ENCODE measurements at places on chromosomes 3 and 15.
A peak's percentile ranks its signal among the peaks of the same experiment; 100 is the strongest.

- no peak for DNase-seq
Observed at GRCh38 chr15:40838756-40839155, 5.1 kb upstream of the SPINT1 start.

GRCh38 chr15:95302206-95302605, 1028.3 kb upstream of the NR2F2 start:
- no peak for DNase-seq

DNA sequence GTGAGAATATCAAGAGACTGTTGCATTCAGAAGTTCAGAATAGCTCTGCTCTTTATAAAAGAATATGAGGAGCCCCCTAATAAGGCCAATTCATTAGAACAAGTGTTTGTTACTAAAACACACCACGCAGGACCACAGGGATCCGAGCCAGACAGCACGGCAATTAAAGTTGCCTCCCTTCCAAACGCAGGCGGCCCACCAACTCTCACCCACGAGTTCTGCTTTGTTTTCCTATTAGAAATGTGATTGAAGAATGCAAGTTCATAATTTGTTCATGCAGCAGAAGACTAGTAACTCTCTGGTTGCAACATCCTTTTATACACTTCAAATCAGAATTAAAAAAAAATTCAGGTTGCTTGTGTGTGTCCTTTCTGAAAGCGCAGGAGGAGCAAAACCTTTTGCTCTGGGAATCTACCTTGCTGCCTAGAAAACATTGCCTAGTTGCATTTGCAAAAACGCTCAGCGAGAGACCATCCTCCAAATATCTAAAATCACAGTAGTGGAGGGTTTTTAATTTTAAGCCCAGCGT, 1044.1 kb upstream of the NR2F2 start:
- no peak for DNase-seq

DNA sequence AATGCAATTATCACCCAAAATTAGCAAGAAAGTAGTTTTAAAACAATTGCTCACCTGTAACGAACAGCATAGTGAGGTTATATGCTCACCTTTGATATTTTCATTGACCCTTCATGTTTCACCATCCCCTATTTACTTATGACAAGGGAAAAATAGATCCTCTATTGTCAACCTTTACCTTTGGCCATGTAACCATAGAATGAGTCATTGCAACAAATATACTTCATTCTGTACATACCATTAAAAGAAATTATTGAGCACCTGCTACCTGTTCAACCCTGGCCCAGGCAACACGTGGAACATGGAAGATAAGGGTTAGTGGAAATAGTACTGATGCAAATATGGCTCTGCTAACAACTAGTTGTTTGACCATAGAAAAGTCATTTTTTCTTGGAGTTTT, 20.2 kb downstream of the LSAMP start:
- peak; percentile 13 for DNase-seq

GRCh38 chr3:14353502-14353901, 48.9 kb upstream of the SLC6A6 start:
- no peak for DNase-seq

GRCh38 chr3:170741756-170742529, 128.1 kb downstream of the RPL22L1 start:
- DNase-seq = no peak

- DNase-seq = no peak
Observed at GRCh38 chr3:55623786-55624185, 136.7 kb upstream of the WNT5A start.

DNA sequence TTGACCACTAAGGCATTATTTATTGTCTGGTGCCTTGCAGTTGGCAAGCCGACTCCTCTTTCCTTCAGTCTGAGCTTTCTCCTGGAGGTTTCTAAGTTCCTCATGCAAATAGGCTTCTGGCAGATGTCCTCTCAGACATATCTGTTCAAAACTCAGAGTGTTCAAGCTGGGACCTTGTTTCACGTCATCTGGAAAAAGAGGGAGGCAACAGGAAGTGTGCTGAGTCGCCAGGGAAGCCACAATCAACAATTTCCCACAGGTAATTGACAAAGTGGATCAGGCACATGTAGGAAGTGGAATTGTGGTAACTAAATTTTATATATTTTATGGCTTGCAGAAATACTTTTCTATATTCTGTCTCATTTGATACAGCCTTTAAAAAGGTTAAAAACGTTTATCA, 14.6 kb downstream of the SCG5 start:
- no peak for DNase-seq

- no peak for DNase-seq
Observed at GRCh38 chr3:179880868-179881267, 155.9 kb downstream of the PEX5L start.

DNA sequence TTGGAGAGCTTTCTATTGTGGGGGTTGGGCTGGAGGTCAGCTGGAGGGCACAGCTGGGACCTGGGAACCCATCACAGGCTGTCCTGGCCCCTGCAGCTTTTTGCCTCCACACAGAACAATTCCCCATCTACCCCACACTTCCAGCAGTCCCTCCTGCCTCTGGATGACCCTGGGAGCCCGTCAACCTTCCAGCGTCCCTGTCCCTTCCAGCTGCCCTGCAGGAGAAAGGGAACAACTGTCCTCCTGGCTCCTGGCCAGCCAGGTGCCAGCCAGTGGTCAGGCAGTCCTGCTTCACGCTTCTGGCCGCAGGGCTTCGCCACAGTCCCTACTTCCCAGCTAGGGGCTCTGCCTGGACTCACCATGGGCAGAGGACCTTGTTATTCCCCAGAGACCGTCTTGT, 27.2 kb downstream of the LINGO1 start:
- DNase-seq = no peak

GRCh38 chr3:71956716-71957115, 171.8 kb upstream of the PROK2 start:
- no peak for DNase-seq

GRCh38 chr3:81503026-81503425, 258.4 kb downstream of the GBE1 start:
- no peak for DNase-seq

- peak; percentile 52 for DNase-seq
Observed at GRCh38 chr15:88621789-88622604, 857 bp downstream of the AEN start.

DNA sequence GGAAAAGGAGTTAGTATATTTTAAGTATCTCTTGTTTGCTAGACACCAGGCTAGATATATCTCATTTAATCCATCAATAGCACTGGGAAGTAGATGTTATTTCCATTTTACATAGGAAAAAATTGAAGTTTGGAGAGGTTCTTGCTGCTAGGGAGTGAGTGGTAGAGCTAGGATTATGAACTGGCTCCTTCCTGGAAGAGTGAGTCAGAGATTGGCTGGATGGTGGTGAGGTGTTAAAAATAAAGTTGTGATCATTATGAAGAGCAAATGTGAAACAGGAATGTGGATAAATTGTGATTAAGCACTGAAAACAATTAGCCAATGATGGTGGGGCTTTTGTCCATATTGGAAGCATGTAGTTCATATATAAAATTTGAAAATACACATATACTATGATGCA, 234.2 kb downstream of the WNT5A start:
- no peak for DNase-seq

- DNase-seq = peak; percentile 80
Observed at GRCh38 chr15:69478259-69478781, 25.7 kb downstream of the RPLP1 start.

GRCh38 chr3:172329070-172329469, 119.2 kb downstream of the GHSR start:
- no peak for DNase-seq

DNA sequence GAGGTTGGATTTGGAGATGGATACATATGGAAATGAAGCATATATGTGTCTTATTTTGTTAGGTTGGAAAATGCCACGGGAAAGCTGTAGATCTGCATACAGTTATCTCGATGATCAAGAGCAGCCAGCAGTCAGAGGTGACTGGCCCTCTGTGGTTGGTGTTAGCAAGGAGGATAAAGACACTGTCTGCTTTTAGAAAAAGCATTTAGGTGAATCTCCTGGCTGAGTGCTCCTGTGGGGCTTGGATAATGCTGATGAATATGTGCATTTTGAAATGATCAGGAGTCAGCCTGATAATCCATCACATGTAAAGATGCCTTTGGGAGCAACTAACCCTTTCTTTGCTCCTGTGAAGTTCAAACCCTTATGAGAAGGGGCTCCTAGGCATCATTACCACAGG, 24.9 kb upstream of the GLCE start:
- no peak for DNase-seq

DNA sequence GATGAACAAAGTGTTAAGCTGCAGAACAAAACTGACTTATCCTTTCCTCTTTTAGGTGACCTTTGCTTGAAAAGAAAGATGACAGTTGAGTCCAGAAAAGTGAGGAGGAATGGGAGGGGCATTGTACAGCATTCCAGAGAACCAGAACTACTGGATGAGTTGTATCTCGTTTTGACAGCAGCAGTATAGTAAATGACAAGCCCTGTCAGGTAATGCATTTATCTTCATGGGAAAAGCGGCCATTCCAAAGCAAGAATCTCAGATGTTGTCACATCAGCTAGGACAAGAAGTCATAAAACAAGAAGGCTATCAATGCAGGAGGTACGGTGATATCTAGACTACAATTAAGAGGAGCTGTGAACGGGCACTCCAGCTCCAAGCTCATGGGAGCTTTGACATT, 421.5 kb downstream of the MAGI1 start:
- DNase-seq = no peak

DNA sequence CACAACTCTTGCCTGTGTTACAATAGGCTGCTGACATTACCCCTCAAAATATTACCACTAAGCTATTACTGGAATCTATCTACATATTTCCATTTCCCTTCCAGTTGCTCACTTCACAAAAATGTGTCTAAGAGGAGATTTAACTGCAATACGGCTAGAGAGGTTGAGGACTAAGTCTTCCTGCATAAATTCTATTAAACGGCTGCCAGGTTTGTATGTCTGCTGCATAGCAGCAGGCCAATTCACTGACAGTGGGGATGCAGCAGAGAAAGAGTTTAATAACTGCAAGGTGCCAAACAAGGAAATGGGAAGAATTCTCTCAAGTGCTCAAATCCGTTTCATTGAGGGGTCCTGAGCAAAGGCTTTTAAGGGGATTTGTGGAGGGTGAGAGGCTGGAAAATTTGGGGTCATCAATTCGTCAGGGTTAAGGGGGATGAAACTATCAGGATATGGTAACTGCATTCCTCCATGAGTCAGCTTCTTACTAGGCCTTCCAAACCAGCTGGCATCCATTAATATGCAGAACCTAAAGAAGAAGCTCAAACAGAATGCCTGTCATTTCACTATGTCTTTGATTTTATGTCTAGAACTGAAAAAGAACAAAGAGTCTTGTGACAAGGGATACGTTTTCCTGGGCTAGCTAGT, 675.6 kb downstream of the TBL1XR1 start:
- no peak for DNase-seq

DNA sequence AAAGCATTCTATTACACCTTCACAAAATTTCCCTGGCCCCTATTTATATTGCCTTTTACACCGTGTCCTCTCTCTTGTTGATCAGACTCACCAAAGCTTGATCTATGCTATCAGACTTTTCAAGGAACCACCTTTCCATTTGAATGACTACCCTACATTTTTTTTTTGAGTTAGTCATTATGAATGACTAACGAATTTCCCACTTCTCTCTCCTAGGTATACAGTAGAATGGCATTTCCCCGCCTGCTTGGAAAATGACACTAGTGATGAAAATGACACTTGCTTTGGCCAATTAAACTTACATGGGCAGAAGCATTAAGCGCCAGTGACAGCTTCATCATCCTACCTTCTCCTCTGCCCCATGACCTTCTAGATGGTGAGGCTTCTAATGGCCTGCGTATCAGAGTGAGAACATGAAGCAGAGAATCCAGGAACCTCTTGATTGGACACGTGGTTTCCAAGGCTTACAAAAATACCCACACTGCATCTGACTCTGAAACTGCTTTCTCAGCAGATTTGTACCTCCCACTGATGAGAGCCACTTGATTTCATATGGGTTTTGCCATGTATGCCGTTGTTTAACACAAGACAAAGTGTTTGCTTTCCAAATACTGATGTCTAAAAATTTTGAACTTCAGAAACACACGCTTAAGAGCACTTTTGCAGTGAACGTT, 370.5 kb downstream of the CTNNB1 start:
- no peak for DNase-seq

DNA sequence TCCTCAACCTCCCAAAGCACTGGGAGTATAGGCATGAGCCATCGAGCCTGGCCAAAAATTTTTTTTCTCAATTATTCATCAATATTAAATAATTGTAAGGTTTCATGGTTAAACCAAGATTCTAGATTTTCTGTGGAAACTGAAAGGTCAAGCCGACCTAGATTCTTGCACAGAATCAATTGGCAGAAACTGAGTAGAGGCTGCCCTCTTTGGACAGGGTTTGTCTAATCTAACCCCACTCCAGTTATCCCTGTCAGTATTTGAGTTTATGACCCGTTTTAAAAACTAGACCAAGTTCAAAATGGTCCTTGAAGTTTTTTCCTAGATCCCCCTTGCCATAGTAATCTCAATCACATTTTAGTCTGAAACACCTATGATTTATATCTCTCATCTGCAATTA, 8.6 kb upstream of the ADAM10 start:
- DNase-seq = no peak

DNA sequence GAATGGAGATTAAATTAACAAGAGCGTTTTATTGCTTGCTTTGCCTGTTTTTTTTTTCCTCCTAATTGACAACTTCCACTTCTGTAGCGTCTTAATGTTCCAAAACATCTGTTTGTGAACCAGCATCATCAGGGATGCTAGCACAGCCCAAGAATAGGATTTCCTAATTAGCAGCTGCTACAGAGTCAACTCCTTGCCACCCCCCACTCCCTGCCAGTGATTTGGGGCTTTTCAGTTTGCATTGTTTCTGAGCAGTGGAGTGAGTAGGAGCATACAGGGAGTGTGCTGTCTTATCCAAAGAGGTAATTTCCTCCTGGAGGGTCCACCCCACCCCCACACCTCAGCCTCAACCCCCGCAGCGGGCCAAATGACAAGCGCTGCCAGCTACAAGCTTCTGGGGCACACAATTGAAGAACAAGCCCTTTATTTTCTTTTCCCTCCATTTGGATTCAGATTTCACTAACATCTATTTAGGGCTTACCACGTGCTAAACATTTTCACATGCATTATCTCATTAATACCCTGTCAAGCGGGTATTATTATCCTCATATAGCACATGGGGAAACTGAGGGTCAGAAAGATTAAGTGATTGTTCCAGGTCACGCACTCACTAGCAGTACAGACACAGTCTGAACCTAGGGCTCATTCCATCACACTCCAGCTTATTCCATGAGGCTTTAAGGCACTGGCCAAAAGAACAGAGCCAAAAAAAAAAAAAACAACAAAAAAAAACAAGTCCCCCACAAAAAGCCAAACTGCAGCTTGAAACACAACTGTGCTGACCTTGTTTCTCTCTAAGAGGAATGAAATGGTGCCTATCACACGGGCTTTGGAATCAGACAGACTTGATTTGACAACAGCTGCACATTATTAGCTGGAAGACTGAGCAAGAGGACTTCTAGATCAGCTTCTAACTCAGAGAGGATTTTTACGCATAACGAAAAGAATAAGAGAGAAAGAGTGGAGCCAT, 16.4 kb downstream of the HEG1 start:
- no peak for DNase-seq

- no peak for DNase-seq
Observed at GRCh38 chr3:137217733-137218132, 259.9 kb downstream of the IL20RB start.

- no peak for DNase-seq
Observed at GRCh38 chr3:36132214-36132613, 248.1 kb upstream of the STAC start.

- DNase-seq = no peak
Observed at GRCh38 chr15:75037685-75038084, 14.3 kb downstream of the PPCDC start.
